DND-41 (cell line): ENCODE measurements at places on chromosomes 16 and 17.
A peak's percentile ranks its signal among the peaks of the same experiment; 100 is the strongest.

GRCh38 chr16:63982110-63982509 lies 1139.8 kb downstream of the CDH11 start:
- no peak for DNase-seq

- DNase-seq, result no peak
Measured at GRCh38 chr16:47567321-47567720, 106.2 kb downstream of the PHKB start.

DNA sequence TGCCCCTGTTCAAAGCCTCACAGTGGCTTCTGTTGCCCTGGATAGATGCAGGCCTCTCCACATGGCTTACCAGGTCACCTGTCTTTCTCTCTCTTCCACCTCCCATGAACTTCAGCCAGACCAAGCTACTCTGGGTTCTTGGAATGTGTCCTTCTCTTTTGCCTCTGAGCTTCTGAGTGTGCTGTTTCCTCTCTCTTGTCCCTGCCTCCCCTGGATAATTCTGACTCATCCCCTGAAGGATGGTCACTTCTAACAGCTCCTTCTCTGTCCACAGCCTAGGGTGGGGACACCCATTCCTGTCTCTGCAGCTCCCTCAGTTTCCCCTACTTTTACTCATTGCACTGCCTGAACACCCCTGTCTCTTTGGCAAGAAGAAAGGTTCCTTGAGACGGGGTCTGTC lies 2.9 kb downstream of the GUCY2D start:
- no peak for DNase-seq

DNA sequence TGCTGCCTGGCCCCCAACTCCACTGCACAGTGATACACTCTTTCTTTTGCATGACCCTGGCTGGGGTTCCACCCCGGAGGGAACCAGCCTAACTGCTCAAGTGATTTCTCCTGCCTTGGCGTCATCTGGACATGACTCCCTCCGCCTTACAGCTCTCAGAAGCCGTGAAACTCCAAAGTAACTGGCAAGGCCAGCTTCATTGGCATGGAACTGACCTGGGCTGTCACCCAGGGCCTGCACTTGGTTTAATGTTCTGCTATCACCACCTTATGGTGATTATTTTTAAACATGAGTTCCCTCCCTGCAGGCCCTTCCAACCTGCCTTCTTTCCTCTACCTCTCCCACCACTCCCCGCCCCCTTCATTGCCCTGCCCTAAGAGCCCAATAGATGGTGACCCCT lies 139.7 kb upstream of the CDH5 start:
- DNase-seq, result no peak

GRCh38 chr17:74424657-74425056 lies 7.2 kb upstream of the GPRC5C start:
- DNase-seq, result no peak

- DNase-seq, result no peak
Measured at GRCh38 chr16:11560701-11561453, 25.8 kb downstream of the LITAF start.

GRCh38 chr17:55760643-55761355 lies 9.9 kb downstream of the PCTP start:
- no peak for DNase-seq

DNA sequence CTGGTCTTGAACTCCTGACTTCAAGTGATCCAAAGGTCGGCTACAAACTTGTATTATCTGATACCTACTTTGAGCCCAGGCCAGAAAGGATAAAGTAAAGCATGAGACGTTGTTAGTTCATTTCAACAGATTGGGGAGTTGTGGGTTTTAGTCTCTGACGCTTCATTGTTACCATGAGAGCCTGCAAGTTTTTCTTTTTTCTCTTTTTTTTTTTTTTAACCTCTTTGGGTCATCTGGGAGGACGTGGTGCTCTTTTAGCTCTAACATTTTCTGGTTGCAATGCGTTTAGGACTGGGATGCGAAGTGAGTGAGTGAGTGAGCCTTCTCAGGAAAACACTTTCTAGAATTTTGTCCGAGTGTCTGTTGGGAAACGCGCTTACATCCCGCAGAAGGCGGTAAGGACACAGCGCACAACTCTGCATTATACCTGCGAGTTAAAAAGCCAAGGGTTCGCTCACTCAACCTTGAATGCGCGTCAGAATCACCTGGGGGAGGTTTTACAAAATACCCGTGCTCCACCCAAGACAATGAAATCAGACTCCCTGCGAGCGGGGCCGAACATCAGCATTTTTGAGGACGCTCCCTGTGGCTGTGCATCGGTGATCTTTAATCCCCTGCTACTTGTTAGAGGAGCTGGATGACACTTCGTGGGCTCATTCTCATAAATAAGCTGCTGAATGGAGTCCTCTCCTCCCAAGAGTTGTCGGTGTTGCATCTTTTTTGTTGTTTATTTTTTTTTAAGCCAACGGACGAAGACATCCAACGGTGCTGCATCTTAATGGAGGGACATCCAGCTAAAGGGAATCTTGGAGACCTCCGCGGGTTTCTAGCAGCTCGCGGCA lies 629 bp upstream of the RNF135 start:
- peak; percentile 37 for DNase-seq

GRCh38 chr16:635573-636205 lies 416 bp downstream of the METTL26 start:
- peak; percentile 27 for DNase-seq

- DNase-seq, result no peak
Measured at GRCh38 chr16:83717814-83718213, 90.0 kb upstream of the HSBP1 start.

- no peak for DNase-seq
Measured at GRCh38 chr16:26567356-26567755, 499.4 kb upstream of the C16orf82 start.

DNA sequence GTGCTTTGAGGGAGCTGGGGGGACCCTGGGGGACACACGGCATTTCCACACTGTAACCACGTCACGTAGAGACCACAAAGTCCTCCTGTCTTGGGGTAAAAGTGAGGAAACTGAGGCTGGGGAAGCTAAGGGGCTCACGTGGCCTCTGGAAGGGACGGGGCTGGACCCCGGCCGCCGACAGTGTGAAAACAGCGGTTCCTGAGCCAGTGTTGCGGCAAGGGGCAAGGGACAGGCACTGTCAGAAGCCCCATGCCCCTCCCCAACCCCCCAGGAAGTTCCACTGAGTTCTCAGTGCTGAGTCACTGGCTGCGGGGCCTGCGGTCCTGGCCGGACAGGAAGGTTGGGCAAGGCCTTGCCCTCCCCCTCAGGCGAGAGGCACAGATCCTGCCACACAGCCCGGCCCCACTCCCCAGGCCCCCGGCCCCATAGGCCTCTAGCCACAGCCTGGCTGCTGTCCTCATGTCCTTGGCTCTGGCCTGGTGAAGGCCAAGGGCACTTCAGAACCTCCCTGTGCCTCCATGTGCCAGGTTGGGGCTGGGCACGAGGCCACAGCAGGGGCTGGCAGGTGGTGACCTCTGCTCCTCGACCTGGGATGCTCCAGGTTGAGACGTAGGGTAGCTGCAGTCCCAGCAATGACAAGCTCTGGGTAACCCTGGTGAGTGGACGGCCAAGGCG lies 5.0 kb upstream of the CCDC57 start:
- DNase-seq, result no peak

- DNase-seq, result no peak
Measured at GRCh38 chr17:64259922-64260321, 3.1 kb downstream of the TEX2 start.

DNA sequence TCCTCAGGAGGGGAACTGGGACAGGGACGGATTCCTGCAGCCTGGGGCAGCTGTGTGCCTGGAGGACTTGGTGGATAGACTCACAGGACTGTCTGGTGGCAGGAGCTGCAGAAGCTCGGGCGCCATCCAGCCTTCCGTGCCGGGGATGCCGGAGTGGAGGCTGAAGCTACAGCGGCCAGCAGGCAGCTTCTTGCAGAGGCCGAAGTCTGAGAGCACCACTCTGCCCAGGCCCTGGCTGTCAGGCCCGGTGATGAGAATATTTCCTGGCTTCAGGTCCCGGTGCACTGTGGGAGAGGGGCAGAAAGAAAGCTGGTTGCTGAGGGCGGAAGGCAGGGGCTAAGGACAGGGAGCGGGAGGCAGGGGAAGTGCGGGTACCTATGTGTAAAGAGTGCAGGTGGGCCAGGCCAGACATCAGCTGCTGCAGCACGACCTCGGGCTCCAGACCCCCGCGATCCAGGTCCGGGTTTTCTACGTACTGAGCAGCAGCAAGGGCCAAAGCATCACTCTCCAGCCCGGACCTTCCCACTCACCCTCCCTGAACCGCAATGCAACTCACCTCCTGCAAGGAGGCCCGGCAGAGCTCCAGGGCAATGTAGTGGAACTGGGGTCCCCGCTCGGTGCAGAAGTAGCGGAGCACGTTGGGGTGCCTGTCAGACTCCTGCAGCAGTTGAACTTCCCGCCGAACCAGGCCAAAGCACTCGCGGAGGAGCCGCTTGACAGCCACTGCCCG lies 16.1 kb downstream of the PLK1 start:
- no peak for DNase-seq

DNA sequence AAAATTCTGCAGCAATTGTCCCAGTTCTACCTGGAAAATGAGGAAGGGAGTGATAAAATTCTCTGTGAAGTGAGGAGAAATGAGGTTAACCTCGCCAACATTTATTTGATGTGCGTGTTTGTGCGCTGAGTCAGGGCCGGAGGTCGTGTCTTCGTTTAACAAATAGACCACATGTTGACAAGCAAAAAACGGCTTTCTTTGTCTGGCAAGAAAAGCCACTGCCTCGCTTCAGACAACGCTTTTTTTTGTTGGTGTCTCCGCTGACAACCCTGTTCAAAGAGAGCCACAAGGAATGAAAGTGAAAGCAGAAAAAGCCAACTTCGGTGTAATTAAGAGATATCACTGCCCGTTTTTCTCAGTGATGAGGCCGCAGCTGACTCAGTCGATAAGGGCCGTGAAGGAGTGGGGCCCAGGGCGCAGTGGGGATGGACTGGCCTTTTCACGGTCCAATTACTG lies 510.6 kb downstream of the CDH13 start:
- peak; percentile 81 for DNase-seq

DNA sequence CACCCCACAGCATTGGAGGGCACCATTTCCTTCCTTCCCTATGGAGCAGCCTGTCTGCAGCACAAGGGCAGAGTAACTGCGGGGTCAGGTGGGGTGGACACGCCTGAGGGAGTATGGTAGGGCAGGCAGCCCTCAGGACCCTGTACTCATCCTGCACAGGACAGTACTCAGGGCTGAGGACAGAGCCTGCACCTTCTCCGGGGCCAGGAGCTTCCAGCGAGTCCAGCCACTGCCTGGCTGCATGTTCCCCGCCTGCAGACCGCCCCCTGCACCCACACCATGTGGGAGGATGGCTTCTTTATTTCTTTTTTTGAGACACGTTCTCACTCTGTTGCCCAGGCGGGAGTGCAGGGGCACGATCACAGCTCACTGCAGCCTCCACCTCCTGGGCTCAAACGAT lies 47.6 kb upstream of the CDC42EP4 start:
- DNase-seq, result no peak

- no peak for DNase-seq
Measured at GRCh38 chr17:67212714-67213417, 32.1 kb downstream of the HELZ start.

DNA sequence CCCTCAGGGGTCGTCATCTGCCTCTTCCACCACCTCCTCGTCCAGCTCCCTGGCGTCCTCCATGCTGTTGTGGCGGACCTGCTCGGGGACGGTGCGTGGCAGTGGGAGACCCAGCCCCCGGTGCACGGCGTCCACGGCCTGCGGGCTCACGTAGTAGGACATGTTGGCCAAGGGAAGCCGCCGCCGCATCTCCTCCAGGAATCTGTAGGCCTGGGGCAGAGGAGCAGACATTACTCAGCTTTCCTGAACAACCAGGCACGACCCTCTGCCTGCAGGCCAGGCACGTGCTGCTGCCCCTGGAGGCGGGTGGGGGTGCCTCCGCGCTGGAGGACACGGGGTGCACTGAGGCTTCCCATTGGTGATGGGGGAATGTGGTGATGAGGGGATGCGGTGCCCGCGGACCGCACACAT lies 17.8 kb downstream of the TELO2 start:
- no peak for DNase-seq

DNA sequence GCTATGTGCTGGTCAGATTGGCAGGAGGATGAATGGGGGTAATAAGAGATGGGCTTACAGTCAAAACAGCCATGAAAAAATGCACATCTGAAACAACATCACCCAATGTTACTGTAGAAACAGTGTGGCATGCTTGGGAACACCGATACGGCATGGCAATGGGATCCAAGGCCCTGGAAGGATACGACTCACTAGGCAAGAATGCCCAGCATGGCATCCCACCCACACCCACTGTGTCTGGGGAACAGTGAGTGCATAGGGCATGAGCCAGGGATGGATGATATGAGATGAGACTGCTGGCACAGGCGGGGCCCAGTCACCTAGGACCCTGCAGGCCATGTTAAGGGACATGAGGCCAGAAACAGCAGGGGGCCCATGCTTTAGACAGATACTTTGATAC lies 11.5 kb downstream of the TRIM25 start:
- DNase-seq, result no peak

DNA sequence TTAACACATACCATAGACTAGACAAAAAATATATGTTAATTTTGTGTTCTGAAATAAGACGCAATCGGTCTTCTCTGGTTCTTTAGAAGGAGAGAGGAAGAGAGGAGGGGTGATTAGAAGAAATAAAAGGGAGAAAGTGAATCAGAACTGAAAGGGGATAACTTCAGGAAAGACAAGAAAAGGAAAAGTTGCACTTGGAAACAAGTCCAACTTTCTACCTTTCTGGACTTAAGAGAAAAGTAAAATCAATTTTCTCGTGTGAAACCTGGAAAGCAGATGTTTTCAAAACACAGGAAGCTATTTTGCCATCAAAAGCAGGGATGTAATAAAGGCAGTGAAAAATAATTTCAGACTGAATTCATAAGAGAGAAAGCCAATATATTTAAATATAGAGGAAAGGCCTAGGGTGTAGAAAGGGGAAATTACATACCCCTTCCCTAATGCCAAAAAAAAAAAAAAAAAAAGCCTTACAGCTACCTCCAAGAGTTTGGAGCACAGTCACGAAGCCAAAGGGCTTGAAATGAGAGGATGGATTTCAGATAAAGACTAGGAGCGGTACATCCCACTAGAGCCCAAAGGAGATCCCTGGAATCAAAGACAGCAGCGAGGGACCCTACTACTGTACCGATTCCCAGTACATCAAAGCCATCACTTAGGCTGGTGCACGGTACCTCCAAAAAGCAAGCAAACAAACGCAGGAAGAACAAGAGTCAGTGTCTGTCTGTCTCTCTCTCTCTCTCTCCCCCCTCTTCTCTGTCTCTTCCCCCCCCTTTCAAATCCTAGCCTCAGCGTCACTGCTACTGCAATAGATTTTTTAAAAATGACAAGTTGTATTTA lies 12.1 kb upstream of the ZFHX3 start:
- DNase-seq, result no peak

- no peak for DNase-seq
Measured at GRCh38 chr17:50043290-50044148, 12.4 kb upstream of the ITGA3 start.

GRCh38 chr16:78927766-78928165 lies 672.8 kb downstream of the MAF start:
- DNase-seq, result no peak
